ENCODE measurements at places on chromosomes 1 and 21. TPM values are rescaled to one million over a fixed set of nuclear protein-coding genes. Genes with fewer than 3 reads are reported as not detected.
A peak's percentile ranks its signal among the peaks of the same experiment; 100 is the strongest.

Gene PIGK
- 33.9 TPM for total RNA-seq

Gene C1orf35
- 19.7 TPM for total RNA-seq

Gene CRNN
- total RNA-seq = not detected

Gene TTC34
- total RNA-seq = 0.10 TPM

Gene KAZN
- 2.5 TPM for total RNA-seq

Gene NPR1
- total RNA-seq = 0.02 TPM

Gene CFAP126
- not detected for total RNA-seq

Gene C1orf185
- total RNA-seq = not detected

Gene GJA9
- total RNA-seq = not detected

DNA sequence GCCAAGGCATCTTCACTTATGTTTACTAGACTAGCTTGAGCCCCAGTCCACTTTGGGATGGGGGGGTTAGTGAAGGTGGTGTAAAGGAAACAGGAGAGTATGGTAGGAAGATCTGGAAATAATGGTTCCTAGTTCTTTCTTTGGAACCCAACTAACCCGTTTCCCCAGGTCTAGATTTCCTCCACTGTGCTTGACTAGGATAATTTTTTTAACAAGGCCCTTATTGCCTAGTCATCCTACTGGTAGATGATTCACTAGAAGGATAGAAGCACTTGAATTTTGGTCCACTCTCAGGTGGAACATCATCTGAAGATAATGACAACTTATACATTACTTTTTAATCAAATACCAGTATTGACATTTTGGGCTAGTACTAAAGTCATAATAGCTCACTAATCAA is 45.9 kb upstream of the MYOCOS start:
- no peak for DNase-seq

DNA sequence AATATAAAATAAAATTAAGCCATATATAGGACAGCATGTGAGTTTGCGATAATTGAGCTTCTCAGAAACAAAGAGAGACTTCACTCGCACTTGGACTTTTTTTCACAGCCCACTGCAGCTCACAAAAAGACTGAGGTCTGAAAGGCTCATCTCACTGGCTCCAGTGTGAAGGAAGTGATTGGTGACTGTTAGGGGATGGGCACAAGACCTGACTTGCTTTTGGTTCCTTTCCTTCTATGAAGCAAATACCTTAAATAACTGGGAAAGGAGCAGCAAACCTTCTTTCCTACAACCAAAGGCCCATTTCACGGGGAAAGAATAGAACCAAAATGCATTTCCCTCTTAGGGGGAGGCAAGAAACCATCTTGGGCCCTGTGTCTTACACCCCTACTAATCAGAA is 13.1 kb upstream of the TTLL7 start:
- no peak for DNase-seq

- no peak for DNase-seq
Observed at GRCh38 chr1:226973898-226974543, 33.9 kb downstream of the COQ8A start.

GRCh38 chr1:36349839-36350238 is 26.4 kb upstream of the EVA1B start:
- peak; percentile 29 for DNase-seq

GRCh38 chr21:17859661-17860060 is 40.5 kb upstream of the C21orf91 start:
- DNase-seq = no peak

DNA sequence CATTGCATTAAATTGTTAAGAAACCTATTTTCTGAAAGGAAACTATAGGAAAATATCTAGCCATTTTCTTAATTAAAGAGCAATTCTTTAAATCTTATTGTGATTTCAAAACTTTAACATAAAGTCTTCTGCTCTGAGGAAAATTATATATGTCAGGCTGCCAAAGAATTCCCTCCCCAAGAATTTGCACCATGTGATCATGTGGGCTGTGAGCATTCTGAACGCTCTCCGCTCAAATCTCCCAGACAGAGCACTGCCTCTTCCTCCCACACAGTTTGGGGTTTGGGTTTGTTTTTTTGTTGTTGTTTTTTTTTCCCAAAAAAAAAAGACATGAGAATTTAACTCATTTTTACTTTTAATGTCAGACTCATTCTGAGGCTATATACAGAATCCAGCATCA is 155.9 kb upstream of the PALMD start:
- no peak for DNase-seq

- DNase-seq = peak; percentile 8
Observed at GRCh38 chr1:216095400-216095799, 327.8 kb downstream of the USH2A start.

DNA sequence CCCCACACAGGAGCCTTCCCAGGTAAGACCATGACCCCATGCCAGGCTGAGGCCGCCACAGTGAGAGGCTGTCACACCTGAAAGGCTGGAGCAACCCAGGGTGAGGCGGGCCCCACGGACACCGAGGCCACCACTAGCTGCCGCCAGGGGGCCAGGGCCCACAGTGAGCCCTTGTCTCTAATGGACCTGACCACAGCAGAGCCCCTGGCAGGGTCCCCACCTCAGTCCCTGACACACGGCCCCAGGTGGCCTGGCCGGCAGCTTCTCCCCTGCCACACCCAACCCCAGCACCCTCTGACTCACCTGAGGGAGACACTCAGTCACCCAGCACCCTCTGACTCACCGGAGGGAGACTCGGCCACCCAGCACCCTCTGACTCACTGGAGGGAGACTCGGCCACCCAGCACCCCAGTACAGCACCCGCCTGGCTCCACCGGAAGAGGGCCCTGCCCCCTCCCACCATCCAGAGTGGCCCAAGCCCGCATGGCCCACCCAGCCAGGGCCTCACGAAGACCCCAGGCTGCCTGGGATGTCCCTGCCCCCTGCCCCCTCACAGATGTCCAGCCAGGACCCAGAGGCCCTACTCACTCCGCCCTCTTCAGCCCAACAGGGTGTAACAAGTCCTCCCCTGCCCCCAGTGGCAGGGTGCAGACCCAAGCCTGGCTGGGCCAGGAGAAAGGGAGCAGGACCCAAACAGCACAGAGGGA is 4.4 kb downstream of the DVL1 start:
- peak; percentile 94 for DNase-seq

DNA sequence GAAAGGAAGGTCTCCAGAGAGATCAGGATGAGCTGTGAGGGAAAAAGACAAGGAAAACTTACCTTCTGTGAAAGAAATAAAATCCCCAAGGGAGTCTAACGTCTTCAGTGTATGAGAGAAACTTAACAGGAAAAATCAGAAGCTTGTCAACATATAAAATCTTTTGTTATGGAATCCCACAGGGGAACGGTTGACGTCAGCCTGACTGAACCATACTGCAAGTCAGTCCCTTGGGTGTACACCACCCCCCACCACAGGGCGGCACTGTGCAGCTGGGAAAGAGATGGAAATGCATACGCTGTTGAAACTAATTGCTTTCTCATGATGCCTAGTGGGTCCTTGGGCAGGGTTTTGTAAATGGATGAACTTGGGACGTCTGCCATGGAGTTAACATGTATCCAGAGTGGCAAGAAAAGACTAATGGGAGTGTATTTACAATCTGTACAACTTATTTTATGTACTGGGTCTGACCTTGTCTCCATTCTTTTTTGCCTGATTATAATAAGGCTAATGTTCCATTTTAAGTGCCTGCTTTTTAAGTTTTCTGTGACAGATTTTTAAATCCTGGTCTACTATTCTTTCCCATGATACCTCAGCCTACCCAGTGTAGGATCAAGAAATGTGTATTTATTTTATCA is 22.7 kb downstream of the UTP25 start:
- DNase-seq = peak; percentile 80

- DNase-seq = no peak
Observed at GRCh38 chr1:232283864-232284263, 346.1 kb downstream of the SIPA1L2 start.

DNA sequence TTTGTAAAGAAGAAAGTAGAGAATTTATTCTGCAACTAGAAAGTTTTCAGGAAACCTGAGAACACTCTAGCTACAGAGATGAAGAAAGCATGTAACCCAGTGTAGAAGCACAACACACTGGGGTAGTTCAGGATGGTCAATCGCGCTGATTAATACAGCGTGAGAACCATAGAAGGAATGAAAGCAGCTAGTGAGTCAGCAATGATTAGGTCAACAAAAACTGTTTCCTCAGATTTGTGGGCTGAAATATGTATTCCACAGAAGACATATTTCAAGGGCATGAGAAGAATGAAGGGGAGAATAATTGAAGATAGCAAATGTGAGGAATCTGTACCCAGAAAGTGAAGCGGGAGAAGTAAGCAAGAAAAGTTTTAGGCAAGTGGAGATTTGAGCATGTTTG is 97.8 kb upstream of the ADGRL2 start:
- peak; percentile 81 for DNase-seq

GRCh38 chr1:53442299-53442698 is 16.9 kb upstream of the DMRTB1 start:
- DNase-seq = peak; percentile 63

- DNase-seq = no peak
Observed at GRCh38 chr21:29237110-29238052, 61.3 kb upstream of the BACH1 start.

GRCh38 chr1:110343249-110343648 is 4.1 kb downstream of the RBM15 start:
- no peak for DNase-seq

DNA sequence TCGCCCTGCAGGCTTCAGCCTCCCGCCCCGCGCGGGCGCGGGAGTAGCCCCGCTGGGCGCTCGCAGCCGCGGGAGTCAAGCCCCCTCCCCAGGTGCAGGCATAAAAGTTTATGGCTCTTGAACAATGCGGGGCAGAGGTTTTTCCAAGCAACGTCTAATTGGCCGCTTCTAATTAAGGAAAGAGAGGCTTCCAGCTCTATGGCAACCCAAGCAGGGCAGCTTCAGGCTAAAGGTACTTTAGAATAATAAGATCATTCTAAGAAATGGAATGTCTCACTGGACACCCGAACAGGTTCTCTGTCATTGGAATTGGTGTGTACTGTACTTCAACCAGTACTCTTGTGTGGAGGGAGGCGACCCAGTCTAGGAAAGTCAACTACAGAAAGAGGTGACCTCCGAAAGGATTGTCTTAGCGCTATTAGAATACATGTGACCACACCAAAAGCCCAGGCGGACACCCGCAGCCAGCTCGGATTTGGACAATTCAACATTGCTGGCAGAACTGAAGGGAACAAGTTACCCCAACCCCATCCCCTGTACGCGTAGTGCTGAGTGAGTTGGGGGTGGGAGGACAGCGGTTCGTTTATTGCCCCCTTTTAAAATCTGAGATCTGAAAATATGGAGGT is 12.5 kb downstream of the NR5A2 start:
- no peak for DNase-seq

DNA sequence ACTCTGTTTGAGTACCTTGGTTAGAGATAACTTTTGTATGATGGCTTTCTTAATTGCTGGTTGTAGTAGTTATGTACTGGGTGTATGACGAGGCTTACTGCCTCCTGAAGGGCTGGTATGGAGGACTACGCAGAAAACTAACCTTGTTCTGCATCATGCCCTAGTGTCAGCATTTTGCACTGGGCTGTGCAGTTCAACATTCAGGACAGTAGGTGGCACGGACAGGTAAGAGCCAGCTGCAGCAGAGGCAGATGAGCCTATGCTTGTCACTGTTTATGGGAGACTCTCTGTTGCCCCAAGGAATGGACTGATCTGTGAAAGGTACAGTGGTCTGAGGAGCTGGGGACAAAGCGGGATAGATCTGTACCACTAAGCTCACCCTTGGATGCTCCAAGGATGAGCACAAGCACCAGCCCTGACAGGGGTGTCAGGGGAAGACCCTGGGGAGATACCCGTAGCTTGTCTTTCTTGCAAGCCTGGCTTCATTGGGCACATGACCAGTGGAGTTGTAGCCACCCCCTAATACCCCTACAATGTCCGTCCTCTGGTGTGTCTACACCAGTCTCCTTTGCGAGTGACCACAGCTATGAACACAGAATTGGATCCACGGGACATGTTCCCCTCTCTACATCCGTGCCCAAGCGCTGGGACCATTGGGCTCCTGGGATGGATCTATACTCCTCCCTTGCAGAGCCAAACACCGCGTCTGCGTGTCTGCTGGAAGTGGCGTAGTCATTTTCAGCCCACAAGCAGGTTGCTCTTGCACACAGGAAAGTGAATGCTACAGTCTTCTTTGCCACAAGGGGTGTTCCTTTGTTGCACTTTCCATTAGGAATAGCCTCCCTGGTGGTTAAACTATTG is 51.1 kb upstream of the CFHR3 start:
- DNase-seq = peak; percentile 39

- no peak for DNase-seq
Observed at GRCh38 chr1:210361665-210362064, 33.0 kb downstream of the HHAT start.

- DNase-seq = no peak
Observed at GRCh38 chr1:98331718-98332311, 329.7 kb upstream of the SNX7 start.

- no peak for DNase-seq
Observed at GRCh38 chr1:68359045-68359444, 90.7 kb downstream of the RPE65 start.

GRCh38 chr1:40782371-40782956 is 1.1 kb upstream of the KCNQ4 start:
- no peak for DNase-seq

DNA sequence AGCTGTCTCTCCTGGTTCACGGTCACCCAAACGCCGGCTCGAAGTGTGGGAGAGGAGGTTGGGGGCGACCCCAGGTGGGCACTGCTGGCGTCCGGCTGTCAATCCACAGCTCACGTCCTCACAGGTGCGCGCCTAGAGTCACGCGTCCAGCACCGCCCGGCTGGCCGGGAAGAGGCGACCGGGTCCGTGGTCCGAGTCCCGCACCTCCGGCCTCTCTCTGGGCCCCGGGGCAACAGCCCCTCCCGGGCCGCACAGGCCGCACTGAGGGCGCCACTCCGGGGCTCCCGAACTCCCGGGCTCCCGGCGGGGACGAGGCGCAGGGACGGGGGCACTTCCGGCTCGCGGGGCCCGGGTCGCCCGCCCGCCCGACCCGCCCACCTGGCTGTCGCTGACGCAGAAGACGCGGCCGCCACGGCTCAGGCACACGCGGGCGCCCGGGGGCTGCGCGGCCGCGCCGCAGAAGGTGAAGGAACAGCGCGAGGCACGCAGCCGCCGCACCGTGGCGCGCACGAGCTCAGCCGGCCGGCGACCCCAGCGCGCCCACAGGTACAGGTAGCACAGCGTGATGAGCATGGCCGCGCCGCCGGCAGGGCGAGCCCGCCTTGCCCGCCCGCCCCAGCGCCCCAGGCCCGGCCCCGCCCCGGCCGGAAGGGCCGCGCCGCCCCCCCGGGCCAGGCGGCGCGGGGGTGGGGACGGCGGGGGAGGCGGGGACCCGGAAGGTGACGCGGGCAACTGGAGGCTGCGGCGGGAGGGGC is at the start of gene HLCS:
Gene HLCS (minus strand): TSS at position 604 of the 755 bp plus-strand sequence. CDS start 31 bp downstream, at position 573.
- DNase-seq = peak; percentile 44

DNA sequence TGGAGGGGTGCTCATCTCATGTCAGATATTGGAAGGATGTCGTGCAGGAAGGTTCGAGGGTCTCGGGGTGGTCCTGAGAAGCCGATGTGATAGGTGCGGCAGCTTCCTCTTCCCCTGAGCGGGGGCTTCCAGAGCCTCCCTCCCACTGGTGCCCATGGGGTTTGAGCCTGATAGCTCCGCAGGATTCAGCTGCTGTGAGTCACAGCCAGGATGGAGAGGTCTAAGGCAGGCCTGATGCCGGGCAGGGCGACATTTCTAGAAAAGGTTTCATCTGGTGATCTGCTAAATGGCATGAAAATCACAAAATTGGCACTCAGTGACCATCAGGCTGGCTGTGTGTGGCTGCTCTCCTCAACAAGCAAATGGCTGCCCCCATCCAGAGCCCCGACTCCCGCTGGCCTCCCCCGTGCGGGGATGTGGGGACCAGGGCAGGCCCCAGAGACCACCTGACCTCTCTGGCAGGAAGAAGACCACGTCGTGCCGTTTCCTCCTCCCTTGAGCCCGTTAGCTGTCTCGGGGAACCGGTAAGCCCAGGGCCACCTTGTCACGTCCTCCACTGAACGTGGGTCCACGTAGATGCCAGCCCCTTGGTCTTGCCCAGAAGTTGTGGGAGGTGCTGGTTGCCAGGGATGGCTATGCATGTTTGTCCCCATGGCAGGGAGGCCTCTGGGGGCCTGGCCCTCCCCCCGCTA is 66.1 kb downstream of the SKI start:
- no peak for DNase-seq
